Endothelial cell (in vitro differentiated cells): ENCODE measurements at places on chromosomes 4 and X. TPM values are rescaled to one million over a fixed set of nuclear protein-coding genes. Genes with fewer than 3 reads are reported as not detected.

GPR173 gene
- total RNA-seq = 9.4 TPM

TMEM35A gene
- 2.6 TPM for total RNA-seq

F9 gene
- total RNA-seq = not detected

ADH1B gene
- not detected for total RNA-seq

SPANXA1 gene
- total RNA-seq = not detected
